Chondrocyte (in vitro differentiated cells): ENCODE measurements at places on chromosomes 16 and 17. TPM values are rescaled to one million over a fixed set of nuclear protein-coding genes. Genes with fewer than 3 reads are reported as not detected.

GRCh38 chr17:61203671-61204131, 195.9 kb upstream of the TBX2 start:
- H3K27ac ChIP-seq = peak overlapping the region; percentile 45
- no peaks in the 10 kb centered on the region for H3K27me3 ChIP-seq
- H3K36me3 ChIP-seq = no peaks in the 10 kb centered on the region
- H3K4me3 ChIP-seq = no peak overlapping the region
- H3K4me1 ChIP-seq = peaks cover 47% of the 10 kb centered on the region

GRCh38 chr17:49889500-49889899, 41.6 kb upstream of the TAC4 start:
- no peak overlapping the region for H3K27ac ChIP-seq
- H3K36me3 ChIP-seq = no peaks in the 10 kb centered on the region
- no peak for DNase-seq
- H3K4me1 ChIP-seq = peaks cover 4% of the 10 kb centered on the region

DNA sequence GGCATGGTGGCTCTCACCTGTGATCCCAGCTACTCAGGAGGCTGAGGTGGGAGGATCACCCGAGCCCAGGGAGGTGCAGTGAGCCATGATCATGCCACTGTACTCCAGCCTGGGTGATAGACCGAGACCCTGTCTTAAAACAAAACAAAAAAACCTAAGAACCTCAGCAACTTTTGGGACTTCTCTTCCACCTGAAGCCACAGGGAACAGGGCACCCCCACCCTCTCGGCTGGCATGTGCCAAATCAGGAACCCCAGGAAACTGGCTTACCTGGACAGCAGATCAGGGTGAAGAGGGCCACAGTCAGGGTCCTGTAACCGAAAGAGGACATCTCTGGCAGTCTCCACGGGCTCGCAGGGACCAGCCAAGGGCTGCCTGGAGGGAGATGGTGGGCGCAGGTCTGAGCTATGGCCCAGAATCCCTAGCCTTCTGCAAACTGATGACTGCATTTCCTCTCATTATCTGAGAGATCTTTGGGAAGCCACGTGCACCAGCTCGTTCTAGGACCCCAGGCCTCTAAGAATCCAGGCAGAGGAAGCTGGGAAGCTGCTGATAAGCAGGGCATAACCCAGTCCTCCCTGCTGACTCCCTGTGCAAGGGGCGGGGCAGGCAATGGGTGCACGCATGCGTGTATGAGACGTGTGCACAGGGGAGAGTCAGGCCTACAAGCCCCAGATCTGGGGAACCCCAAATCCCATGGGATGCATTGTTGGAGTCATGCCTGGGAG, 8.4 kb downstream of the PRR29 start:
- H3K4me1 ChIP-seq = peaks cover 9% of the 10 kb centered on the region
- H3K4me3 ChIP-seq = no peak overlapping the region
- H3K36me3 ChIP-seq = no peaks in the 10 kb centered on the region

GRCh38 chr16:68607443-68607842, 37.7 kb upstream of the CDH3 start:
- H3K27me3 ChIP-seq = no peaks in the 10 kb centered on the region
- H3K27ac ChIP-seq = no peak overlapping the region
- H3K4me3 ChIP-seq = no peak overlapping the region
- DNase-seq = no peak
- H3K4me1 ChIP-seq = no peaks in the 10 kb centered on the region
- no peaks in the 10 kb centered on the region for H3K36me3 ChIP-seq

- no peak overlapping the region for H3K4me3 ChIP-seq
- H3K36me3 ChIP-seq = no peaks in the 10 kb centered on the region
- H3K4me1 ChIP-seq = no peaks in the 10 kb centered on the region
- no peak for DNase-seq
Observed at GRCh38 chr16:60989592-60989991, 1046.6 kb downstream of the CDH8 start.

The PER1 gene
- total RNA-seq = 68.0 to 87.6 TPM (median 75.9 TPM) in 3 replicates

The COG1 gene
- 45.1 to 54.7 TPM (median 48.9 TPM) in 3 replicates for total RNA-seq

The GFOD2 gene
- total RNA-seq = 14.4 to 22.4 TPM (median 16.3 TPM) in 3 replicates

The BMERB1 gene
- 29.9 to 37.8 TPM (median 35.9 TPM) in 3 replicates for total RNA-seq
